Nephron progenitor cell (in vitro differentiated cells): ENCODE measurements at places on chromosomes 16 and 17.

- peaks cover 5% of the 10 kb centered on the region for H3K27me3 ChIP-seq
- peaks cover 20% of the 10 kb centered on the region for H3K36me3 ChIP-seq
- peak overlapping the region; percentile 80 for H3K27ac ChIP-seq
- DNase-seq = no peak
Measured at GRCh38 chr16:66605979-66606751, 1.7 kb downstream of the CMTM3 start.

GRCh38 chr16:84239141-84239769 is 557 bp downstream of the KCNG4 start:
- no peaks in the 10 kb centered on the region for H3K36me3 ChIP-seq
- H3K4me3 ChIP-seq = no peak overlapping the region
- no peak for DNase-seq
- peaks cover 35% of the 10 kb centered on the region for H3K4me1 ChIP-seq

GRCh38 chr16:89044418-89045180 is 49.1 kb upstream of the ACSF3 start:
- no peaks in the 10 kb centered on the region for H3K36me3 ChIP-seq
- H3K27me3 ChIP-seq = peaks cover 23% of the 10 kb centered on the region
- H3K27ac ChIP-seq = no peak overlapping the region
- H3K4me3 ChIP-seq = no peak overlapping the region
- peaks cover 18% of the 10 kb centered on the region for H3K4me1 ChIP-seq
- peak; percentile 1 for DNase-seq

- H3K27me3 ChIP-seq = peaks cover 8% of the 10 kb centered on the region
- peaks cover 30% of the 10 kb centered on the region for H3K4me1 ChIP-seq
- H3K27ac ChIP-seq = no peak overlapping the region
- H3K36me3 ChIP-seq = peaks cover 41% of the 10 kb centered on the region
- H3K4me3 ChIP-seq = no peak overlapping the region
- DNase-seq = no peak
Measured at GRCh38 chr17:78223061-78223460, 8.4 kb upstream of the TMEM235 start.

- peaks cover 4% of the 10 kb centered on the region for H3K27me3 ChIP-seq
- no peak overlapping the region for H3K4me3 ChIP-seq
- no peak for DNase-seq
- peak overlapping the region; percentile 75 for H3K27ac ChIP-seq
- peaks cover 44% of the 10 kb centered on the region for H3K36me3 ChIP-seq
Measured at GRCh38 chr17:50754521-50754920, 12.8 kb downstream of the ANKRD40CL start.

- peak overlapping the region; percentile 91 for H3K4me3 ChIP-seq
- H3K36me3 ChIP-seq = peaks cover 33% of the 10 kb centered on the region
- H3K27ac ChIP-seq = peak overlapping the region; percentile 73
- H3K27me3 ChIP-seq = peaks cover 4% of the 10 kb centered on the region
- H3K4me1 ChIP-seq = peaks cover 87% of the 10 kb centered on the region
- no peak for DNase-seq
Measured at GRCh38 chr17:58084317-58084981, 1.2 kb downstream of the DYNLL2 start.

DNA sequence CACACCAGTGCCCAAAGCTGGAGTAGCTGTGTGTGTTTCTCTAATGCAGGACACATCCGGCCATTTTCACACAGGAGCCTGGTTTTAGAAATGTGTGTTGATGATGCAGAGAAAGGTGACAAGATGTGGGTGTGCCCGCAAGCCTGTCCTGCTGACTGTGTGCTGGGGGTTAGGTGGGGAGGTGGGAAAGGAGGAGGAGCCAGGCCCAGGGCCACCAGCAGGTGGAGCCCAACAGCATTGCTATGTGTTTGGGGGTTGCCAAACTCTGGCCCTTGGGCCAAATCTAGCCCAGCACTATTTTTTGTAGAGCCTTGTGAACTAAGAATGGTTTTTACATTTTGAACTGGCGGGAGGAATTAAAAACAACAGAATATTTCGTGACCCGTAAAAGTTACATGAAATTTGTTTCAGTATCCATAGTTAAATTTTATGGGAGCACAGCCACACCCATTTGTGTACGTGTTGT is 61.7 kb upstream of the LGALS9 start:
- H3K27ac ChIP-seq = peak overlapping the region; percentile 78
- H3K36me3 ChIP-seq = no peaks in the 10 kb centered on the region
- H3K27me3 ChIP-seq = peaks cover 8% of the 10 kb centered on the region
- H3K4me3 ChIP-seq = no peak overlapping the region
- peaks cover 60% of the 10 kb centered on the region for H3K4me1 ChIP-seq

DNA sequence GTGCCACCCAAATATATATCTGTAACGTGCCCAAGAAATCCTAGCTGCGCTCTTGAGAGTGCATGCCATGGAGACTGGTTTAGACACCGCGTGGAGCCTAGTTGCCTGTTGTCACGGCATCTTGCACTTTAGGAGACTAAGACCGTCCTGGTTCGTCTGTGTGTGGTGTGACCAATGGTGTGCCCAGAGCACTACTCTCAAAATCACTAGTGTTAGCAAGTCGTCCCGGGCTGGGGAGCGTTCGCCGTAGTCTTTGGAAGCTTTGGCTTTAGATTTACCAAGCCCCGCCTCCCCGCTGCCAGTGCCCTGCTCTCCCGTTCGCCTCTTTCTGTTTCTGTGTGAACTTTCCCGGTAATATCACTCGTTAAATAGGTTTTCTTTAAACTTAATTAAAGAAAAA is 27.0 kb downstream of the CLUH start:
- H3K4me3 ChIP-seq = no peak overlapping the region
- DNase-seq = no peak
- no peaks in the 10 kb centered on the region for H3K27me3 ChIP-seq
- peaks cover 43% of the 10 kb centered on the region for H3K36me3 ChIP-seq

DNA sequence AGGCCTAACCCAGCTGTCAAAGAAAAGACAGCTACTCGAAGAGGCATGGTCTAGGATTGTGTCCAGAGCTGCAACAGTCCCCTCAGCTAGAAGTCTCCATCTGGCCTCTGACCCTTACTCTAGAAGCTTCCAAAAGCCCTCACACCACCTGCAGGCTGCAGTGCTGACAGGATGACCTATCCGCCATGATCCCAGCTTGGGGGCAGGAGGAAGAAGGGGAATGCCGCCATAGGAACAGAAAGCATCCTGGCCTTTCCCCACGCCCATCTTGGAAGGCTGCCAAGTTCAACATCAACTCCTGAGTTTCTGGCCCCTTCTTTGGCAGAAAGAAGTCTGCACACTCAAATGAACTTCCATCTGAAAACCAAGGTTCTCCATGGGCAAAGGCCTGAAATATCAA is 3.1 kb upstream of the KRT36 start:
- H3K27me3 ChIP-seq = peaks cover 7% of the 10 kb centered on the region
- H3K36me3 ChIP-seq = no peaks in the 10 kb centered on the region
- no peak overlapping the region for H3K27ac ChIP-seq
- no peak for DNase-seq

DNA sequence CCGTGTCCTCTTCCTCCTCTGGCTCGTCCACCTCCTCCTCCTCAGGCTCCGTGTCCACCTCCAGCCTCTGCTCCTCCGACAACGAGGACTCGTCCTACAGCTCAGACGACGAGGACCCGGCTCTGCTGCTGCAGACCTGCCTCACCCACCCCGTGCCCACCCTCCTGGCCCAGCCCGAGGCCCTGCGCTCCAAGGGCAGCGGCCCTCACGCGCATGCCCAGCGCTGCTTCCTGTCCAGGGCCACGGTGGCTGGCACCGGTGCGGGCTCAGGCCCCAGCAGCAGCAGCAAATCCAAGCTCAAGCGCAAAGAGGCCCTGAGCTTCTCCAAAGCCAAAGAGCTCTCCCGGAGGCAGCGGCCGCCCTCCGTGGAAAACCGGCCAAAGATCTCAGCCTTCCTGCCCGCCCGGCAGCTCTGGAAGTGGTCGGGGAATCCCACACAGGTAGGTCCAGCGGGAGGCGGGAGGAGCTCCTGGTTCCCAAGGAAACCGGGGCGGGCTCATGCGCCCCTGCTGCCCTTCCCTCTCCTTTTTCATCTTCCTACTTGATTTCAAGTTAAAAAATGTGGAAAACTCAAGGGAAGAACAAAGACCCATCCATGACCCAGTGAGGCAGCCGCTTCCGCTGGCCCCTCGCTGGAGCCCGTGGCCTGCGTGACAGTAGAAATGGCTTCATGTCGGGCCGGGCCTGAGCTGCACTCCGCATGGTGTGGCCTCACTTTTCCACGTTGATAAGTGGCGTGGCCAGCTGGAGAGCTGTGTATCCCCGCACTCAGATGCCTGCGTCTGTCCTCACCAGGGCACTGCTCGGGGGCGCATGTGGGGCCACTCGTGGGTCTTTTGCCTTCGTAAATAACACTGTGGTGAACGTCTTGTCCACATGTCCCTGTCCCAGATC is 50.7 kb downstream of the ACTG1 start:
- H3K27ac ChIP-seq = no peak overlapping the region
- H3K36me3 ChIP-seq = peaks cover 31% of the 10 kb centered on the region
- H3K27me3 ChIP-seq = peaks cover 5% of the 10 kb centered on the region
- no peak overlapping the region for H3K4me3 ChIP-seq
- DNase-seq = no peak

DNA sequence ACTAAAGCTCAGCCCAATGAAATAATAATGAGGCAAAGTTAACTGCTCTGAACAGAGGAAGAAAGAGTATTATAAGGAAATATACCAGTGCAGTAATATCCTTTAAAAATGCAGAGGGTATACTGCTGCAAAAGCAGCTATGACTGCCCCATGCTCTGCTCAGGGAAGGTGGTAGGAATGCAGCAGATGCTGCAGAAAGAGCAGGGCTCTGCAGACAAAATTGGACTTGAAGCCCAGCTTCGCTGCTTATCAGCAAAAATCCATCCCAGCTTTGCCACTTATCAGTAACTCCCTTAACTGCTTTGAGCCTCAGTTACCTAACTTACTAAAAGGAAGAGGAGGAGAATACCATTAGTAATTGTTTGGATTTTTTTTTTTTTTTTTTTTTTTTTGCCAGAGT is 533.8 kb upstream of the CDH5 start:
- no peak for DNase-seq
- no peaks in the 10 kb centered on the region for H3K36me3 ChIP-seq
- no peak overlapping the region for H3K4me3 ChIP-seq

- no peak for DNase-seq
- H3K4me3 ChIP-seq = no peak overlapping the region
- no peaks in the 10 kb centered on the region for H3K36me3 ChIP-seq
- no peaks in the 10 kb centered on the region for H3K4me1 ChIP-seq
- H3K27me3 ChIP-seq = no peaks in the 10 kb centered on the region
Measured at GRCh38 chr16:59030923-59031485, 296.9 kb upstream of the GOT2 start.

GRCh38 chr16:9964426-9964825 is 217.8 kb downstream of the GRIN2A start:
- no peak overlapping the region for H3K4me3 ChIP-seq
- no peak overlapping the region for H3K27ac ChIP-seq
- H3K4me1 ChIP-seq = no peaks in the 10 kb centered on the region

DNA sequence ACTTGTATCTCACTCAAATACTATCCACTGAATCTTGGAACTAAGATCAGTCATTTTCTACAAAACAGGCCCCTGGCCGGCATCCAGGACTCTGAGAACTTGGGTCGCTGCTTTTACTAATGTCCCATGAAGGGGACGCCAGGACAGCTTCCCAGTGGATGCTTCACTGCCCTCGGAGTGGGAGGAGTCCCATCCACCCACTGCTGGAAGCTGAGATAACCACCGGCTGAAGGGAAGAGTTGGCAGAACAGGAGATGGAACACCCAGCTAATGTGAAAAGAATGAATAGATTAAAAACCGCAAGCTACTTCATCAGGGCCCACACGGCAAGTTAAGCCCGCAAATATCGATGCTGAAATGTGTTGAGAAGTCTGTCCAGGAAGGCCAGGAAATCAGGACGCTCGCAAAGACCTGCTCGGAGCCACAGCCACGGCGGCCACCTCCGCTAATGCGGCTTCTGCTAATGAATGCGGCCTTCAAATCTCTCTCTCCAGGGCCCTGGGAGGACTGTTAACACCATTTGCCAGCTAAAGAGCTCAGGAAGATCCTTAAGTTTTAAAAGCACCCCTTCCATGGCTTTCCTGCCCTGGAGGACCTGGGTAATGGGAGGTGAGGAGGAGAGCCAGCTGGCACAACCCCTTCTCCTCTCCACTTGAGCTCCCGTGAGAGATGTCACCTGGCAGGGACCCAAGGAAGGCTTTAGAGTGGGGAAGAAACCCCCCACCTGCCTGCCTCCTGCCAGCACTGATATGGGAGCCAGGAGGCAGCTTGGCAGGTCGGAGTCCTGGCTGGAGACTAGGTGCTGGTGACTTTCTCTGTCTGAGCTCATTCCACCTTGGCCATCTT is 226.6 kb upstream of the RPL38 start:
- DNase-seq = peak; percentile 44
- peaks cover 56% of the 10 kb centered on the region for H3K4me1 ChIP-seq
- H3K36me3 ChIP-seq = no peaks in the 10 kb centered on the region
- peak overlapping the region; percentile 26 for H3K4me3 ChIP-seq

GRCh38 chr17:16491703-16492612 is at the start of gene LRRC75A:
Gene LRRC75A, minus strand, starts transcription at chr17:16492193. Its CDS starts 203 bp downstream, at chr17:16491990.
- no peak within 1 kb of the TSS for H3K27ac ChIP-seq
- H3K27me3 ChIP-seq = peaks cover 36% of the 10 kb centered on the region
- DNase-seq = peak; percentile 87
- peaks cover 54% of the 10 kb centered on the region for H3K4me1 ChIP-seq

DNA sequence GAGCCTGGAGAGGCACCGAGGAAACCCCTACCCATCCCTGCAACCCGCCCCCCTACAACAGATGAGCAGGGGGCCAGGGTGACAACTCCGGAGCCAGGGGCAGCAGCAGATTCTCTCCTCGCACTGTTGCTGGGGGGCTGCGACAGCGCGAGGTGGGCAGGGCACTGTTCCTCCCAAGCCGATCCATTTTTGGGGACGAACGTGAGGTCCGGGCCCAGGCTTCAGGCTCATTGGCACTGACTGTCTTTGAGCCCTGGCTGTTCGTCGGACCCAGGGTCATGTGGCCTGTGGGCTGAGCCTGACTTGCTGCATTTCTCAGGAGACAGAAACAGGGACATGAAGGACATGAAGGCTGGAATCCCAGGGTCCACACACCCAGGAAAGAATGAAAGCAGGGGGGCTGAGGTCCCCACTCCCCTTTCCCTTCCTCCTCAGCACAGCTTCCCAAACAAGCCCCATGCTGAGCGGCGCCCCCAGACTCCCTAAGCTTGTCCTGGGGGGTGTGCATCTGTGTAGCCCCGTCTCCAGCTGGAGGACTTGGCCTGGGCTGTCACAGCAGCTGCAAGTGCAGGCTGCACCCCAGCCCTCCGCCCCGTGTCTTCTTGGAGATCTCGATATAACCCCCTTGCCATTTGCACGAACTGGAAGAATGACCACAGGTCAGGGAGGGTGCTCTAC is 18.7 kb downstream of the CEP295NL start:
- H3K27me3 ChIP-seq = no peaks in the 10 kb centered on the region
- no peak for DNase-seq
- no peak overlapping the region for H3K4me3 ChIP-seq
- H3K4me1 ChIP-seq = peaks cover 65% of the 10 kb centered on the region
- H3K36me3 ChIP-seq = peaks cover 8% of the 10 kb centered on the region
- H3K27ac ChIP-seq = peak overlapping the region; percentile 80

- no peak overlapping the region for H3K4me3 ChIP-seq
- peak overlapping the region; percentile 41 for H3K27ac ChIP-seq
Measured at GRCh38 chr17:68400404-68400735, 56.9 kb downstream of the WIPI1 start.

- H3K4me1 ChIP-seq = no peaks in the 10 kb centered on the region
- H3K36me3 ChIP-seq = peaks cover 17% of the 10 kb centered on the region
- H3K27me3 ChIP-seq = no peaks in the 10 kb centered on the region
- H3K4me3 ChIP-seq = no peak overlapping the region
Measured at GRCh38 chr16:22239131-22239805, 33.2 kb downstream of the EEF2K start.

- H3K27me3 ChIP-seq = peaks cover 3% of the 10 kb centered on the region
- peak overlapping the region; percentile 91 for H3K27ac ChIP-seq
- peaks cover 52% of the 10 kb centered on the region for H3K4me1 ChIP-seq
- no peaks in the 10 kb centered on the region for H3K36me3 ChIP-seq
- no peak for DNase-seq
- H3K4me3 ChIP-seq = peak overlapping the region; percentile 4
Measured at GRCh38 chr16:78804058-78804735, 704.7 kb downstream of the WWOX start.
